Activated T-helper 1 cell treated with anti-CD3 and anti-CD28 coated beads, Interleukin-2, amount 50 U/mL, for 16 hours (primary cell): ENCODE measurements at places on chromosomes 2 and 18.

DNA sequence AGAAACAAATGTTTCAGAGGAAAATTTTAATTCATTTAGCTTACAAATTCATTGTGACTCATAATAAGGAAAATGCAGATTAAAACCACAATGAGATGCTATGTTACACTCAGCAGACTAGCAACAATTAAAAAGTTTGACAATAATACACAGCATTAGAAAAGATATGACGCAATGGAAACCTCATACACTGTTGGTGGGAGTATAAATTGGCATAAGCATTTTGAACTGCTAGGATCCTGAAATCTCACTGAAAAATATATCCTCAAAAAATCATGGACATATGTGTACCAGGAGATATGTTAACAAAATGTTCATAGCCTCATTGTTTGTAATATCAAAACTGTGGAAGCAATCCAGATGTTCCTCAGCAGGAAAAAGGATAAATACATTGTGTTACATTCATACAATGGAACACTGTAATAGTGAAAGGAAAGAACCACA lies 13.7 kb downstream of the CALCRL start:
- DNase-seq, result no peak

- no peak for DNase-seq
Observed at GRCh38 chr18:48784656-48785055, 166.1 kb downstream of the SMAD7 start.

GRCh38 chr2:47266939-47267710 lies 112.0 kb upstream of the STPG4 start:
- DNase-seq, result no peak

DNA sequence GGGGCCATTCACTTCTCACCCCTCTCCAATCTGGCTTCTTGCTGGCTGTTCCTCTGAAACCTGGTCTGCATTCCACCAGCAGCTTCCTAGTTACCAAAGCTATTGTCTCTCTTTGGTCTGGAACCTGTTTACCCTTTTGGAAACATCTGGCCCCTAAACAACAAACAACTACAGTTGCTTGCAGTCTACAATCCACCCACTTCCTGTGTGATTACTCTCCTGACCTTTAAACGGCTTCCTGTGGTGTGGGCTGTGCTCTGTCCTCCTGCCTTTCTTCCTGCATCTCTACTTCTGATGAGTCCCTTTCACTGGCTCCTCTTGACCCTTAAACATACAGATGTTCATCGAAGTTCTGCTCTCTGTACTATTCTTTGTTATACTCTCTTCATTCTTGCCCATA lies 303.8 kb downstream of the TDRD15 start:
- DNase-seq, result no peak
